ENCODE measurements at places on chromosomes 5 and 9.

GRCh38 chr5:14355391-14355790 is 212.2 kb downstream of the TRIO start:
- DNase-seq, result no peak

DNA sequence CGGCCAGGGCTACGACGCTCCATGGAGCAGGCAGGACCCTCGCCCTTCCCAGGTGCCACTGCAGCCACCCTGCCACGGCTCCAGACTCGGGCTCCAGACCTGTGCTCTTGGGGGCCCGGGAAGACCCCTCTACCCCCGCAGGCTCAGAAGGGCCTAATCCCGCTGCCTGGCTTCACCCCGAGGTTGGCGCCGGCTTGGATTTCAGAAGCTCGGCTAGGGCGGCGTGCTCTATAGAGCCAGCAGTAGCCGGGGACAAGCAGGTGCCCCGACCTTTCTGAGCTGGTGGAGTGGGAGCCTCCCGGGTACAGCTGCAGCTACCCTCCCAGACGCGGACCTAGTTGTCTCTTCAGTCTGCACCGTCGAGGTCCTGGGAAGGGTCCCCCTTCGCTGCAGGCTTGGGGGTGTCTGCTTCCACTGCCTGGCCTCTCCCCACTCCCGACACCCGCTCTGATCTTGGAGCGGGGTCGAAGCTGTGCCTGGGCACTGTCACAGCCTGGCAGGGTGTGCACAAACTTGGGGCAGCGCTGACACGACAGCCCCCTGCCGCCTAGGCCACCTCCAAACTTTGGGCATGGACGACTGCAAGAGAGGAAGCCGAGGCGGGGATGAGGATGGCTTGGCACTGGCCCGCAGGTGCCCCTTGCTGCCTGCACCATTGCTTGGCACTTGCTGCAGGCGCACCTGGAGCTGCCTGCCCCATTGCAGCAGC is 1366.1 kb upstream of the CDH9 start:
- DNase-seq, result no peak

DNA sequence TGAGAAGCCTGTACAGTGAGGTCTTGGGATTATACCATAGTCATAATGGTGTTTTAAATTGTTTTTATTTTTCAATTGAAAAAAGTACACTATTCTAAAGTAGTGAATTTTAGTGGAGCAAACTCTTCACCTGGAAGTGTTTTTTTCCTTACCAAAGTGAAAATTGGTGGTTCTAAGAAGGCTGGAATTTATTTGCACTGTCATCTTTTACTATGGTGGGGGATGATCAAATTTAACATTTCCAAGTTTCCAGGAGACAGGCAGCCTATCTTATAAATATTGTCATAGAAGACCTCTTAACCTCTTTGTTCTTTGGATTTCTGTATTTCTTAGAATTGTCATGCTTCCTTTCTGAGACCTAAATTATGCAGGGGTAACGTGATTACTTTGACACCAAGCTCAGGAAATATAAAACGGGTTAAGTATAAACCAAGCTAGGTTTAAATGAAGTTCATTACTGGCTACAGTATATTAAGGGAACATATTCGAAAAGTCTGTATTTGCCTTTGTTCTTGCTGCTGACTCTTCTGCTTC is 20.2 kb downstream of the NDFIP1 start:
- no peak for DNase-seq

DNA sequence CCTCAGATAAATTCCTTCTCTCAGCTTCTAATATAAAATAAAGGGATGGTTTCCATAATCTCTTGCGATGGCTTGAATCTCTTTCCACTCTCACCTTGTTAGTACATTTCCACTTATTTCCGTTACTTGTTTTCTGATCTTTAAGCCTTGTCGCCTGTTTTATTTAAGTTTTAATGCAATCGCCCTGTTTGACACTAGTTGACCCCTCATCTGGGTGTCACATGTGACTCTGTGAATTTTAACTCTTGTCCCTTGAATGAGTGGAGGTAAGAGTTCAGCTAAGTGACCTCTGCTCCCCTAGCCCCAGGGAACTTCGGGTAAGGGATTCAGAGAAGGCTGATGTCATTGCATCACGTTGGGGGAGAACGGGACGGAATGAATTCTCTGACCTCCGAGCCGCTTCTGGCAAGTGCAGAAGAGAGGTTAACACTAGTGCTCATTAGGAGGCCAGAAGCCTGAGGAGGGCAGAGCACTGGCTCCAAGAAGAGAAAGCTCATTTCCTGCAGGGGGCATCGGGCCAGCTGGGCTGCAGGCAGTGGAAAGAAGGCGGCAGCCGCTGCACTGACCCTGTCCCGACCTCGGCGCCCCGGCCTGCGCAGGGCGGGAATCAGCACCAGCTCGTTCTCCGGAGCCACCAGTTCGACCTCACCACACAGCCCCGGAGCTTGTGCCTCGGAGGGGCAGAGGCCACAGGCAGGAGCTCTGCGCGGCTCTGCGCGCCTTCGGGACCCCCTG is 569 bp downstream of the HINT2 start:
- DNase-seq, result no peak

GRCh38 chr5:168802337-168802736 is 223.2 kb upstream of the PANK3 start:
- no peak for DNase-seq

DNA sequence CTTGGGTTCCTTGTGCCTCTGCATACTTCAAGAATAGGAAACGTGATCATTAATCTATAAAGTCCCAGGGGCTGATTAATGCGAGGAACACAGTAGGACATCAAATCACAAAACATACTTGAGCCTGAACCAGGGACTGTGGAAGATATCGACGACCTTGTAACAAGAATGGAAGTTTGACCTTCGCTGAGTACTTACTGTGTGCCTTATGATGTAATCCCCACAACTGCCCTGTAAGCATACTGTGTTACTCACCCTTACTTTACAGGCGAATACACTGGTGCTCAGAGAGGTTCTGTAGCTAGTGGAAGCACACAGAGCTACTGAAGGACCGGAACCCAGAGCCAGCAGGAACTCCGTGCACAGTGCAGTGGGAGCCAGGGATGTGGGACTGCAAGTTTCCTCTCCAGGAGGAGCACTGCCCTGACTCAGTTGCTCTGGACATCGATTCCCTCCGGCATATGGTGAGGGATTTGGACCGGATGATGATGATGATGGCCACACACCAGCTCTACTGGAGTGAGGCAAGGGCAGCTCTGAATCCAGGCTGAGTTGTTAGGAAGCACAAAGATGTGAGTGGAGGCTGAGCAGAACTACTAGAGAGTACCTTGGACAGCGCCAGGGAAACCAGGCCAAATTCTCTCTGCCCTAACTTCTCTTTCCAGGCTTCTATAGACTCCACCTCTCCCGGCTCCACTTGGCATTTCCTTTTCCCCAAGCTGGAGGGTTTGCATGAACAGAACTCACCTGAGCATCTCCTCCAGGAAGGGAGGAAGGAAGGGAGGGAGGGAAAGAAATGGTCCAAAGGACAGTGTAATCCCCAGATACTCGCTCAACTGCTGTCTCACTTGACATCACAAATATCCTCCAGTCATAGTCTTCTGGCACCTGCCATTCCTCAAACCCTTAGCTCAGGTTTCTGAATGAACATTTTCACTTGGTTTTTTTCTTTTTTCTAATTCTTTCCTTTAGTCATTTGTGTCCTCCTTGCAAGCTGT is 1.5 kb upstream of the GABBR2 start:
- peak; percentile 70 for DNase-seq

- no peak for DNase-seq
Measured at GRCh38 chr5:160363211-160363610, 7.2 kb downstream of the C1QTNF2 start.

DNA sequence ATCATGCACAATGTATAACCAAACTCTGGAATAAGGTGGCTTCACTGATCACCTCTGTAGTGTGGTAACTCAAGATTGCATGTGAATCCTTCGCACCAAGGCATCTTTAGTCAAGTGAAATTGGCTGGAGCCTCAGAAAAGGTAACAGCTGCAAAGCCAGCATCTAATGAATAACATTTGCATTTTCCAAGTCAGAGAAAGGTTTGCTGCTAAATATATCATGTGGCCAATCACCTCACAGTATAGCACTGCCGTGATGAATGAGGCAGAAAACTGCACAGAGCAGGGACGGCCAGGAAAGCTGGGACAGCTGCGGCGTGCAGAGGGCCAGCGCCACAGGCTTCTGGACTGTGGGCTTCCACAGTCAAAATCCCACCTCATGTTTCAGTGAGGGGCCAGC is 18.5 kb downstream of the MRPS27 start:
- no peak for DNase-seq

DNA sequence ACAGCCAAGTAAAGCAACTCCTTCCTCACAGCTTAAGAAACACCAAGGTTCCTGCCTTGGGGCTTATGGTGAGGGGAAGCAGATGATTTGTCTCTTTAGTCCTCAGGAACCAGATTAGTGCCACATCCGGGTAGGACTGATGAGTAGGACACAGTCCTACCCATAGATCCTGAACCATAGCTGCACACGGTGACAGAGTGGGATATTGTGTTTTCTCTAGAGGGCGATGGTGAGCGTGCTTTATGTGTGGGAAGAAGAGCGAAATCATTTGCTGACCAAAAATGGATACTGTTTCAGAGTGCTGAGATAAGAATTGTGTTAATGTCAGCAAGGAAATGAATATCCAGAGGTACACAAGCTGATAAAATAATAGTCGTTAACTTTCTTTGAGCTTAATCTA is 209.0 kb upstream of the FBXL7 start:
- DNase-seq, result no peak

GRCh38 chr9:114206221-114206789 is 51.0 kb downstream of the COL27A1 start:
- no peak for DNase-seq

All from left kidney (tissue), 8 donors.